Esophagus squamous epithelium (tissue), 5 donors: ENCODE measurements at places on chromosomes 6 and 20.

DNA sequence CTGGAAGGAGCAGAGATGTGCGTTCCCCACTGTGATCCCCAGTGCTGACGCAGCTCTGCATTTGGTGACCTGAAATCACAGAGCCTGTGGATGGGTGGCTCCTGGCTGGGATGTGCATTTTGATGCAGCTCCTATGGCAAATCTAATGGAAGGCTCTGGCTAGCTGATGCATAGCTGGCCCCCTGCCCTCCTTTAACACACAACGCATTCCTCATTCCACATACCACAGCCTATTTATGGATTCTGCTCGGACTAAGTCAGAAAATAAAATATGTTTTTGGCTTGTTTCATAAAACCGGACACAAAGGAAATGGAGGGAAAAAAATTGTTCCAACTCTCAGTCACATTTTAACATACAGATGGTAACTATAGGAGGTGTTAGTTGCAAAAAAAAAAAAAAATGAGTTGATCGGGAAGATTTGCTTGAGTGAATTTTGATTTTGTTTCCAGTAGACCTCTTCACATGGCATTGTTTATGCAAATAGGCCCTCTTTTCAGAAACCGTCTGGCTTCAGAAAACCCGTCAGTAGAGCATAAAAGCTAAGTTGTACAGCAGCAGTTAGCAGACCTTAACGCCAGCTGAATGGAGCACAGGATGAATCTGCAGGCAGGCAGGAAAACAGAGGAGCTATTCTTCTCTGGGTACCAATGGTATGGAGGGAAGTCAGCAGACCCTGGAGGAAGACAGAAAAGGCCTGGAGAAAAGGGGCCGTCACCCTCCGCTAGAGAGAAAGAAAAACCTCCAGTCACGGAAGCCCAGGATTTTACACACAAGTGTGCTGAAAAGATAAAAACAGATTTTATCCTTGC lies 215.4 kb downstream of the HDGFL1 start:
- no peak for DNase-seq

GRCh38 chr6:89351671-89352277 lies 748 bp downstream of the UBE2J1 start:
- no peak for DNase-seq

GRCh38 chr6:74912234-74912633 lies 293.6 kb downstream of the COL12A1 start:
- DNase-seq = no peak

- no peak for DNase-seq
Observed at GRCh38 chr6:98900706-98901105, 47.0 kb downstream of the FBXL4 start.

DNA sequence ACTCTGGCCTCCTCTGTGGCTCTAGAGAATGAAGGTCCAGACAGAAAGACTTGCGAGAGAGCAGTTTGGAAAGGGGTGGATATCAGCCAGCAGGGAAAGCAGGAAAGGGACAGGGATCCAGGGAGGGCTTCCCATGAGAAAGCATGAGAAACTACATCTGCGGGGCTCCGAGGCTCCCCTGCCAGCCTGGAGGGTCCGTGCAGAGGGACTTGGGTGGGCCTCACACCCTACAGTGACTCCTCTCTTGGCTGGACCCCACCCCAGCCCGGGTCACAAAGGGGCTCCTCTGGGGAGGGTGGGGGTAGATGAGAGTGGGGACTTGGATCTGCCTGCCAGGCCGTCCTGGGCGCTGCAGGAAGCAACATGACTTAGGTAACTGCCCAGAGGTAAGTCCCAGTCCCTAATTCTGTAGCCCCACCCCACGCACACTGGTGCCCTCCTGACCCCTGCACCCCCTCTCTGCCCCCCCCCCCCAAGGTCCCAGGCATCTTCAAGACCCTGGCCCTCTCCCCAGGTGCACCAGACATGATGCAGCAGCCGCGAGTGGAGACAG lies at the start of gene TMEM239:
TSS of gene TMEM239 (plus strand) at position 335 of the 553 bp plus-strand sequence. CDS start at position 526, 191 bp downstream.
- DNase-seq = no peak
